ENCODE measurements at places on chromosomes 5 and 9. TPM values are rescaled to one million over a fixed set of nuclear protein-coding genes. Genes with fewer than 3 reads are reported as not detected.

- H3K4me3 ChIP-seq, result peak overlapping the region; percentile 42
- no peaks in the 10 kb centered on the region for H3K36me3 ChIP-seq
- H3K27ac ChIP-seq, result no peak overlapping the region
Observed at GRCh38 chr9:96186591-96187011, 115.4 kb downstream of the HSD17B3 start.

- no peaks in the 10 kb centered on the region for H3K36me3 ChIP-seq
- no peaks in the 10 kb centered on the region for H3K4me1 ChIP-seq
- H3K27ac ChIP-seq, result no peak overlapping the region
- no peak overlapping the region for H3K4me3 ChIP-seq
- DNase-seq, result no peak
Observed at GRCh38 chr9:79902825-79903600, 331.2 kb downstream of the TLE4 start.

DNA sequence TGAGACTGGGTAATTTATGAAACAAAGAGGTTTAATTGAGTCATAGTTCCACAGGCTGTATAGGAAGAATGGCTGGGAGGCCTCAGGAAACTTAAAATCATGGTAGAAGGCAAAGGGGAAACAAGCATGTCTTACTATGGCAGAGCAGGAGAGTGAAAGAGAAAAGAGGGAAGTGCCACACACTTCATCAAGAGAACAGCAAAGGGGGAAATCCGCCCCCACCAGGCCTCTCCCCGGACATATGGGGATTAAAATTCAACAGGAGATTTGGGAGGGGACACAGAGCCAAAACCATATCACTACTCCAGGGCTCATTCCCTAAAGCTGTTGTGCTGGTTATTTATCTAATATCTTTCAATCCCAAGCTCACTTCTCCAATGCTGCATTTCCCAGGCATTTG is 50.2 kb upstream of the NR3C1 start:
- no peak overlapping the region for H3K4me3 ChIP-seq
- H3K36me3 ChIP-seq, result no peaks in the 10 kb centered on the region
- H3K4me1 ChIP-seq, result peaks cover 11% of the 10 kb centered on the region
- no peak for DNase-seq

ZDHHC12 gene
- total RNA-seq, result 36.5 TPM

GRCh38 chr5:31811210-31811609 is 172.3 kb downstream of the PDZD2 start:
- no peak overlapping the region for H3K27ac ChIP-seq
- peaks cover 23% of the 10 kb centered on the region for H3K27me3 ChIP-seq
- DNase-seq, result no peak

DNA sequence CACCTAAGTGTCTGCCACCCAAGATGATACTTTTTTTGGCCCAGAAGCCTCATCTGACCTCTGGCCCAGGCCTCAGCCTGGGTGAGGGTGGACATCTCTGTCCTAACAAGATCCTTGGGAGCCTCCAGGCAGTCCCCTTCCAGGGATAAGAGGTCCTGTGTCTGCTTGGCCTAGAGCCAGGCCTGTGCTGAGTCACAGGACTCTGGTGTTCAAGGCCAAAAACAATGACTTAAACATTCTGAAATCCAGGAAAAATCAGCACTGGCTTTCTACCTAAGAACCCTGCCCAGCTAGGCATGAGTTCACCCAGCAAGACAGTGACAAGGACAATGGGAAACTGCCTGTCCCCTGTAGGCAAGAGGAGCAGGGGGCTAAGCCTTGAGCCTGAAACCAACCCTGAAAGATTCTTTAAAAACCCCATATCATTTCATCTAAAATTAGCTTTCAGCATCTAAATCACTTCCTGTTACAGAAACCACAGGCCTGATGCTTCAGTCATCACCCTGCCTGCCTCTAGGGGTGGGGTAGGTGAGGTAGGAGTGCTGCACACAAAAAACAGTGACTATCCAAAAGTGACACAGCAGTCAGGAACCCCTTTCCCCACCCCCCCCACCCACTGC is 29.9 kb downstream of the CSF2 start:
- no peak overlapping the region for H3K4me3 ChIP-seq
- H3K4me1 ChIP-seq, result peaks cover 56% of the 10 kb centered on the region
- H3K27ac ChIP-seq, result peak overlapping the region; percentile 86
- DNase-seq, result peak; percentile 87

DEPDC1B gene
- total RNA-seq, result 63.1 TPM

SPAG8 gene
- total RNA-seq, result 0.97 TPM

DNA sequence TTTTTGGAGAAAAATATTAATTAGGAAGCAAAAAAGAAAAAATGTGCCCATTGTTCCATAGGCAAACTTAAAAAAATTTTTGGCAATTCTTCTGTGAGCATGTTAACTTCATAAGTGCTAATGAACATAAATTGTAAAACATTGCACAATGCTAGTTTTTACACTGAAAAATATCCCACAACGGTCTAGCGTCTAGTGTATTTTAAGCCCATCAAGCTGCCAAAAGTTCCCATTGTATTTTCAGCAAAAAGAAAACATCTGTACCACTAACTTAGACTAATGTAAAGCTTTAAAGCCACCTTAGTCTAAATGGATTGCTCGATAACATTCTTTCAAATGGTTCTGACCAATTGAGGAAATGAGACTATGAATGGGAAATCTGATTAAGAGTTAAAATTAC is 2.8 kb downstream of the NR6A1 start:
- no peak overlapping the region for H3K27ac ChIP-seq
- H3K4me3 ChIP-seq, result peak overlapping the region; percentile 97
- H3K4me1 ChIP-seq, result peaks cover 20% of the 10 kb centered on the region

DNA sequence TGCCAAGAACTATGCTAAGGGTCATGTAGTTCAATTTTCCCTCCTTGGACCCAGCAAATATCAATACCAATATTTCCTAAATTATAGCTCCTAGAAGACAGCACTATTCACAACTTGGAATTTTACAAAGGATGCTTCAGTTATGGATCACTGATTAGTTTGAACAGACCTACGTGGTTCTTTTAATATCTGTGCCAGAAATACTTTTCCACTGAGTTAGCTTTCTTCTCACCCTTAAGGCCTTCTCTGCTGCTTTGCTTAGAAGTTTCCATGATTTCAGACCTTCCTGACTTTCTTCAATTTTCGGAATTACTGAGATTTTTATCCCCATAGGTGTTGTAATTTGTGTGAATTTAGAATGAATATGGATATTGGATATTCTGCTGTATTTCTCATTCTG is 380.4 kb downstream of the PSAT1 start:
- H3K27me3 ChIP-seq, result no peaks in the 10 kb centered on the region
- no peak overlapping the region for H3K4me3 ChIP-seq
- no peaks in the 10 kb centered on the region for H3K36me3 ChIP-seq
- DNase-seq, result no peak
- no peaks in the 10 kb centered on the region for H3K4me1 ChIP-seq
- no peak overlapping the region for H3K27ac ChIP-seq

FOXD4L4 gene
- 1.8 TPM for total RNA-seq

DNA sequence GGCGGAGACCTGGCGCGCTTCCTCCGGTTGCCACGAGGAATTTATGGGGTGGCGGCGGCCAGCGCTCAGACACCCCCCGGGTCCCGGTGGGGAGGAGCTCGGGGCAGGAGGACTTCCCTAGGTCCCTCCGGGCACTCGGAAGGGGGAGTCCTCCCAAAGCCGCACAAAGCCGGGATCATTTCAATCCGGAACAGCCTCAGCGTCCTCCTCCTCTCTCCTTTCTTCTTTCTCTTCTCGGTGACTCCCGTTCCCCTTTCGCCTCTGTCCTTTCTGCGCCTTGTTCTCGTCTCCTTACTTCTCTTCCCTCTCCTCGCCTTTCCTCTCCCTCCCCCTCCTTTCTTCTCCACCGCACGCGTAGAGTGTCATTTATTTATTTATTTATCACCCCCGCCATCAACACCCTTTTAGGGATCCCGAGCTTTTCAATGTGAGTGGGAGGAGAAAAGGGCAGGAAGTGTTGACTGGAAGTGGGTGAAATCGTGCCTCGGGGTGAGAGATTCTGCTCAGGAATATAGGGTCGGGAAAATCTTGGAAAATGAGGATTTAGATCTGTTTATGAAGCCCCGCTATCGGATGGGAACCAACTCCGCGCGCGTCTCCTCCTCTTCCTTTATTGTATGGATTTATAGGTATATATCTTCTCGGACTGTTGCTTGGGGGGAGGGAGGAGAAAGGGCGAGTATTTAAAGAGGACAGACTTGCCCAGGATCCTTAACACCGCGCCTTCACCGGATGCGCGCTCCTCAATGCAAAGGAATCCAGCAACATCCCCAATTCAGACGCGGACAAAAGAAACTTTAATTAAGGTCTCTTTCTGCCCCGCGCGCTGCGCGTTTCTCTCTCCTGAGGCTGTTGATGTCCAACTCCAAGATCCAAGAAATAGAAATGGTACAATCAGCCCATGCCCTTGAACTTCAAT is 2.0 kb upstream of the ZNF462 start:
- no peaks in the 10 kb centered on the region for H3K27me3 ChIP-seq
- peaks cover 17% of the 10 kb centered on the region for H3K4me1 ChIP-seq
- peak; percentile 25 for DNase-seq
- H3K27ac ChIP-seq, result peak overlapping the region; percentile 83
- peak overlapping the region; percentile 87 for H3K4me3 ChIP-seq

- DNase-seq, result no peak
- H3K4me1 ChIP-seq, result no peaks in the 10 kb centered on the region
Observed at GRCh38 chr9:113592876-113593575, 129.5 kb downstream of the RGS3 start.

DNA sequence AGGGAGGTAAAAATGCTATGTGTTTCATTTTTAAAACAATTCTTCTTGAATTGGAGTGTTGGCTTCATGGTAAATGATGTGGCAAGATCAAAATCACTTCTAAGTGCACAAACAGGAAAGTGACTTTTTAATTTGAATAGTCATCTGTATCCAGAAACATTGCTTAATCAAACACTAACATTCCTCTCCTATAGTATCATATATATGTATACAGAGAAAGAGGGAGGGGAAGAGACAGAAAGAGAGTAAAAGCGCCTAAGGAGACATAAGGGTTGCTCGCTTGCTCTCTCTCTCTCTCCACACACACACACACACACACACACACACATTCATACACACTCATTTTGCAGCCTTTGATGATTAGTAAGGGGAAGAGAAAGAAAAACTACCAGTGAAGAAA is 95.4 kb upstream of the PRDM9 start:
- no peak overlapping the region for H3K4me3 ChIP-seq
- no peak overlapping the region for H3K27ac ChIP-seq
- H3K36me3 ChIP-seq, result no peaks in the 10 kb centered on the region
- no peaks in the 10 kb centered on the region for H3K4me1 ChIP-seq
- DNase-seq, result no peak

GRCh38 chr9:14349146-14349446 is 35.2 kb upstream of the NFIB start:
- no peaks in the 10 kb centered on the region for H3K27me3 ChIP-seq
- H3K27ac ChIP-seq, result no peak overlapping the region
- H3K4me3 ChIP-seq, result no peak overlapping the region
- peaks cover 13% of the 10 kb centered on the region for H3K4me1 ChIP-seq
- no peak for DNase-seq
- H3K36me3 ChIP-seq, result peaks cover 15% of the 10 kb centered on the region

PCDHA11 gene
- 0.64 TPM for total RNA-seq

DNA sequence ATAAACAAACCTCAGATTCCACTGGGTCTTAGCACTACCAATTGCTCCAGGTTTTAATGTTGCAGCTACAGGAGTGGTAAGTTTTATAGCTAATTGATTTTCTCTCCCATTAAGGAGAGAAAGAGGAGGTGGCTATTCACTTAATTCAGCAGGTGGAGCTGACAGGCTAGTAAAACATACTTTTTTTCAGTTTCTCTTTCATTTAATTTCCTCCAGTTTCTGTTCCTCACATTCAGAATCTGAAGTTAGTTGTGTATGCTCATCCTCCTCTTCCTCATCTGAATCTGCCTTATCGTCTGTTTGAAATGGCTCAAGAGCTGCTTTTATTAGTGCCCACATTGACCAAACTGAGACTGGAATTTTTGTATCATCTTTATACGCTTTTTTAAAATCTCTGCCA is 98.0 kb downstream of the PLPPR1 start:
- H3K27ac ChIP-seq, result no peak overlapping the region
- no peak overlapping the region for H3K4me3 ChIP-seq
- H3K27me3 ChIP-seq, result peaks cover 28% of the 10 kb centered on the region
- H3K4me1 ChIP-seq, result no peaks in the 10 kb centered on the region
- H3K36me3 ChIP-seq, result no peaks in the 10 kb centered on the region

DNA sequence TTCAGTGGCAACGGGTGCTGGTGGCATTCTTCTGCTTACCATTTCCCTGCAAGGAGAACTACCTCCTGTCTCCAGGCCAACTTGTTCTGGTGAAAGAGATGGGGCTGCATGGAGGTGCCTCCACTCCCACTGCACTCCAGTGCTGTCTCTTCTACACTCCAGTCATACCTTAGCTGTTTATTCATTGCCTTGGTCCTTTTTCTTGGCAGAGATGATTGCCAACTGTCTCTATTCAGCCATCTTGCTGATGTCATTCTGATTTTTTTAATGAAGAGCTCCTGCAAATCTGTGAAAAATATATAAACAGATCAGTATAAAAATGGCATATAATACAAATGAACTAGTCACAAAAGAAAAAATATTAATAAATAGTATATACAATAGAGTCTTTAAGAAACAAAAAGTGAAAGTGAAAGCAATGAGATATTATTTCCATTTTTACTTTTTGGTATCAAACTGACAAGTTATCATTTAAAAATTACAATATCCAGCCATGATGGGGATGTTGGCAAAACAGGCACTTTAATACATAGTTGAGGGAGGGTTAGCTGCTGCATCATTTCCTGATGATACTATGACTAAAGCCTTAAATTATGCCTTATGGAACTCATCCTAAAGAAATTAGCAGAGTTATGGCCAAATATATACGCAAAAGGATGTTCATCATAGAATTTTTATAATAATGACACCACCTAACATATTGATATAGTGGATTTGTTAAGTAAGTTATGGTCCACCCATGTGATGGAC is 109.4 kb downstream of the CARTPT start:
- H3K4me3 ChIP-seq, result no peak overlapping the region
- peaks cover 12% of the 10 kb centered on the region for H3K4me1 ChIP-seq
- no peaks in the 10 kb centered on the region for H3K27me3 ChIP-seq
- H3K36me3 ChIP-seq, result no peaks in the 10 kb centered on the region
- DNase-seq, result no peak

- H3K36me3 ChIP-seq, result peaks cover 14% of the 10 kb centered on the region
- no peak for DNase-seq
- peak overlapping the region; percentile 20 for H3K4me3 ChIP-seq
- peaks cover 84% of the 10 kb centered on the region for H3K4me1 ChIP-seq
Observed at GRCh38 chr5:107285772-107286171, 385.0 kb downstream of the EFNA5 start.

- H3K27ac ChIP-seq, result no peak within 1 kb of the TSS
- DNase-seq, result no peak
- H3K4me1 ChIP-seq, result no peaks in the 10 kb centered on the region
- no peaks in the 10 kb centered on the region for H3K27me3 ChIP-seq
Observed at GRCh38 chr5:141182248-141182647, at the start of gene PCDHB16. Gene PCDHB16, plus strand, starts transcription at chr5:141182387. Its CDS starts 173 bp downstream, at chr5:141182560.

DNA sequence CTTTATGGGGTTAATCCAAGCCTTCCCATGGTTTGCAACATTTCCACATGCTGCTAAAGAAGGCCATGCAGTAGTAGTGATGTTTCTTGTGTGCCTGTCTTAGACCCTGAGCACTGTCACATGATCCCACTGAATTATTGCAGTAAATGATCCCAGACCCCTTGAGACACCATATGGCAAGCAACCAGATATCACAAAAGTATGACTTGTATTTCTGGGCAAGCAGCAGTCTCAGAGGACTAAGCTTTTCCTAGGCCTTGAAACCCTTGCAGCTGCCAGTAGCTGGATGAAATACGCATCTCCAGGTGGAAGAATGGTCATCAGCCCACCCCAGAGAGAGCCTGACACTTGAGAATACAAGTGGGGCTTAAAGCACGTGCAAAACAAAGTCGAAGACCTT is 41.8 kb downstream of the CDO1 start:
- no peak for DNase-seq
- no peak overlapping the region for H3K27ac ChIP-seq
- H3K4me3 ChIP-seq, result no peak overlapping the region
- H3K27me3 ChIP-seq, result peaks cover 22% of the 10 kb centered on the region
- no peaks in the 10 kb centered on the region for H3K4me1 ChIP-seq
- no peaks in the 10 kb centered on the region for H3K36me3 ChIP-seq

FBN2 gene
- 0.22 TPM for total RNA-seq

CNTFR gene
- total RNA-seq, result not detected

All from Calu3 (cell line).